ENCODE measurements at places on chromosomes 7 and 10.

- no peak for DNase-seq
Observed at GRCh38 chr10:100374200-100374655, 27.2 kb downstream of the SCD start.

DNA sequence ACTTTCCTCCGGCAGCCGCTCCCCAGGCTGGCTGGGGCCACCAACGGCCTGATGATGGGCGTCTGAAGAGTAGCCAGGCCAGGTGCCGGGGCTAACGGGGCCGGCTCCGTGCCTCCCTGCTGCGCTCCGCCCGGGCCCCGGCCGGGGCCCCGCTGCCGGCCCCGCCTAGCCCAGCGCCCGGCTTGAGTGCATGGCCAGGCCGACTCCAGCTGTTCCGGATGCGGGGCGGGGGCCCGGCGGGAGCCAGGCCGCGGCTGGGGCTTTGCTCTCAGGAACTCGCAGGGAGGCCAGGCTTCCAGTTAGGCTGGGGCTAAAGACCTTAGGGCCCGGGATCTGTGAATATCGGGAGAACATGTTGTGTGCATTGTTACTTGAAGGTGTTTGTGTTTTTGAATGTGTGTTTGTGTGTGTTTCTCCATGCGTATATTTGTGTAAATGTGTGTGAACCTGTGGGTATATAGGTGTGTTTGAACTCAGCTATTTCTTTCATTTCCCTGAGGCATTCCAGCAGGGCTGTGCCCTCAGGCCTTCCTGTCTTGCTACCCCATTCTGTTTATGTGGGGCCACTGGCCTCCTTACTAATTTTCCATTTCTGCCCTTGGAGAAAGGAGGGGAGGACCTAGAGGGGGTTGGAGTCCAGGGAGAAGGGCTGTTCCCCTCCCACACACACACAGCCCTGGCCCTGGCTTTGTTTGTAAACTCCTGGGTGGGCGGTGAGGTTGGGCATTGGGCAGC is 1.1 kb upstream of the LBX1 start:
- DNase-seq = no peak

DNA sequence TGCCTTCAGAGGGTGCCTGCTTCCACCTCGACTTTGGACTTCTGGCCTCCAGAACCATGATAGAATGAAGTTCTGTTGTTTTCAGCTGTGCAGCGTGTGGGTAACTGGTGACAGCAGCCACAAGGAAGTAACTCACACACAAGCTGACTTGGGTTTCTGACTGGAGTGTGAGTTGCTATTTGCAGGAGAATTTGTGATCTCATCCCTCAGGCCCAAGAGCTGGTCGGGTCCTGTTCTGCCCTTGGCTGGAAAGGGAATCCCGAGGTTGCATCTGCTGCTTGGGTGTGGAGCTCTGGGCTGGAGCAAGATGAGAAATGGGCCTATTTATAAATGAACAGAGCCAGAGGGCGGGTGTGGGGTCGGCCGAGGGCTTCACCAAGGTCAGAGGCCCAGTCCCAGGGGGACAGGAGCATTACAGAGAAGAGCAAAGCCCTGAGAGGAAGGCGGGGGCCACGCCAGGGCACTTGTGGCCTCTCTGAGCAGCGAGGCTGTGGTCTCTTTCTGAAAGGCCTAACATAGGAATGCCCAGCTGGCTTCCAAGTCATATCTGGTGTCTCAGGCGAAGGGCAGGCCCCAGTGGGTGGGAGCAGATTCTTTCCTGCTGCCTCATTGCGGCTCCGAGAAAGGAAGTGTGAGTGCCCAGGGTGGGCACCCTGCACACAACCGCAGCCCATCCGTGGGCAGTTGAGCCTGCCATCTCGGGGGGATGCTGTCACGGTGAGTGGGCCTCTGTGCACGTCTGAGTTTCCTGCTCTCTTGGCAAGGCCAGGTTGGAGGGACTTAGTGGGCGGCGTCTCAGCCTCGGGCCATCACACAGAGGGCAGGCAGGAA is 26.5 kb upstream of the C10orf71 start:
- DNase-seq = peak; percentile 24

- DNase-seq = peak; percentile 94
Observed at GRCh38 chr10:42367532-42368230, 270.7 kb downstream of the ZNF33B start.

DNA sequence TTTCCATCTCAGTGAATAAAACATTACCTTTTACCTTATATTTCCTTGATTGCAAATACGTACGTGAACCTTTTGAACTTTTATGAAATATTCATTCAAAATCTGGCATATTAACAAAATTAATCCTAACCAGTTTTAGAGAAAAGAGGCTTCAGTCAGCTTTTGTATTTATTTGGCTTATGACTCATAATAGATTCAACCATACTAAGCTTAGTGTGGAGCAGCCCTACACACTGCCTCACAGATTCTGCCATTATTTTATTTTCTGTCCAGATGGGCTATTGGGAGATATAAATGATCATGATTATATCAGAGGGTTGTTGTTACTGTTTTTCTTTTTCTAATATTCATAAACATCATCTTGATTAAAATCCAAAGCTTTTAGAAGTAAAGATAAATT is 325.5 kb downstream of the GPR37 start:
- DNase-seq = no peak

GRCh38 chr7:74032624-74033371 is 4.8 kb downstream of the ELN start:
- no peak for DNase-seq

GRCh38 chr7:155380976-155381851 is 76.7 kb upstream of the EN2 start:
- DNase-seq = no peak

DNA sequence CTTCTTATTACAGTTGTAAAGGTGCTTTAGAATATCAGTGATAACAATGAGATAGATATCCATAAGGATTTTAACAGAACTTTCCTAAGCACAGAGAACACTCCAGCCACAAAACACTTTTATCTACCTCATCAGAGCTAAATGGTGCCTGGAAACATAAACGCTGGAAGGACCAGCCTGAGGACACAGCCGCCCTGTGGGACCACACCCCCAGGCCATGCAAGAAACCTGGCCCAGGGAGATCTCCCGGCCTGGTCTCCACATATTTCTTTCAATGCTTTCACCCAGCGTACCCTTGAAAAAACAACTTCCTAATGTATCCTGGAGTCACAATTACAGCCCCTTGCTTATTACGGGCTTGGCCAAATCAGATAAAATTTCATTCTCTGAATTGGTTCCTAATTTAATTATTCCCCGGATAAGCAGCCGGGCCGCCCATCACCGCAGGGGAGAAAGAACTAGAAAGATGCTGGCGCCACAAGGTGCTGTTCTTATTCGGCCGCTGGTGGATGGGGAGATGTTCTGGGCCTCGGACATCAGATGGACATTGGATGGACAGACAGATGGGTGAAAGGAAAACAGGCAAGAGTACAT is 11.8 kb downstream of the CHST15 start:
- no peak for DNase-seq

GRCh38 chr10:33257439-33258080 is 76.9 kb downstream of the NRP1 start:
- DNase-seq = no peak

GRCh38 chr10:132255489-132256344 is 52.0 kb downstream of the STK32C start:
- no peak for DNase-seq

- no peak for DNase-seq
Observed at GRCh38 chr7:122602800-122603199, 96.1 kb downstream of the RNF133 start.

DNA sequence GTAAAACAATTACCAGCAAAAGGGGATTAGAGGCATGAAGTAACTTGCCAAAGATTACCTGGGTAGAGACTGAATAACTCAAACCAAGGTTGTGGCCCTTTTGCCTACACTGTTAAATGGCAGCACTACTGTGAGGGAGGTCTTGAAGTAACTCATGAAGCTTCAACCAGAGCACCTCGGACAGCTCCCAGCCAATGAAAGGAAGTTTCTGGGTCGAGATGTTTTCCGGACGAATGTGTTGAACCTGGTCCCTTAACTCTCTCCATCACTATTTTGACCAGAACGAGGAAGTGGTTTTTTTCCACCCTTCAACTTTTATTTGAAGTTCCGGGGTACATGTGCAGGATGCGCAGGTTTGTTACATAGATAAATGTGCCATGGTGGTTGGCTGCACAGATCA is 133.6 kb upstream of the PRKCQ start:
- peak; percentile 19 for DNase-seq

GRCh38 chr7:90717296-90718060 is 121.4 kb downstream of the CDK14 start:
- peak; percentile 62 for DNase-seq

GRCh38 chr7:117458977-117459583 is 20.7 kb upstream of the CFTR start:
- peak; percentile 38 for DNase-seq

DNA sequence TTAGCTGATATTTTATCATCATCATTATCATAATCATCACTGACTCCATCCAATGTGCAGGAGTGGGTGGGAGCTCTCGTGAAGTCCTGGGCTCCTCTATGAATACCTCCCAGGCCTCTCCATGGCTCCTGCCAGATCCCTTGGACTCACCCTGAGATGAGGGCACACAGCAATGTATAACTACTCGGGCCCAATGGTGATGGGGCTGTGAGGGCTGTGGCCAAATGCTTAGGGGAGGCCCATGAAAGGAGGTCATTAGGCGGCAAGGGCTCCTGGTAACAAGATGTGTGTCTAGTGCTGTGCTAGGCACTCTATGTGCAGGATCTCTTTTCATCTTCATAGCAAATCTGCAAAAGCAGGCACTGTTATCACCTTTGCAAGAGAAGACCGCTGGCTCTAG is 270.9 kb downstream of the GLRX3 start:
- no peak for DNase-seq

DNA sequence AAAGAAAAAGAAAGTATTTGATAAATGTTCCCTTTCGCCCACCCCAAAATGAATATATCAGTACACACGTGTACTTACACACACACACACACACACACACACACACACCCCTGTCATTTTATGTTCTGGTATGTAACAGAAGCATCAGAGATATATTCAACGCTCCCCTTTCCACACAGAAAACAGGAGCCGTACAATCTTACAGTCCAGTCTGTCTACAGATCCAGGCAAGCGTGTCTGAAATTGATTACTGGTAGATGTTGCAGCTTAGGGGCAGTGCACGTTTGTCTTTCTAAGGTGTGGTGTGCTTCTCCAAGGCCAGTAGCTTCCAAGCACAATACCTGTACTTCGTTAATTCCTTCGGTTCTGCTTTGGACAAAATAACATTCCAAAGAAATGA is 143.7 kb upstream of the RNF32 start:
- DNase-seq = no peak

DNA sequence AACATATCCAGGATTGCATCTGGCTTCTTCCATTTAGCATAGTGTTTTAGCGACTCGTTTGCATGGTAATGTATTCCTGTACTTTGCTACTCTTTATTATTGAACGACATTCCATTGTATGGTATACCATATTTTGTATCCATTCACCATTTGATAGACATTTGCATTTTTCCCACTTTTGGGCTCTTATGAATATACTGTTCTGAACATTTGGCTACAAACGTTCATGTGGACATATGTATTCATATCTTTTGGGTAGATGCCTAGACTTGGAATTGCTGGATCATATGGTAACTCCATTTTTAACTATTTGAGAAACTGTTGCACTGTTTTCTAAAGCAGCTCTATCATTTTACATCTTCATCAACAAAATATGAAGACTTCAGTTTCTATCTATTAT is 383.7 kb upstream of the AKR1E2 start:
- no peak for DNase-seq

- no peak for DNase-seq
Observed at GRCh38 chr10:86715836-86716235, 40.6 kb upstream of the BMPR1A start.

GRCh38 chr7:118289476-118289875 is 65.0 kb downstream of the ANKRD7 start:
- no peak for DNase-seq

- no peak for DNase-seq
Observed at GRCh38 chr7:1062296-1063294, 18.2 kb downstream of the GPR146 start.

DNA sequence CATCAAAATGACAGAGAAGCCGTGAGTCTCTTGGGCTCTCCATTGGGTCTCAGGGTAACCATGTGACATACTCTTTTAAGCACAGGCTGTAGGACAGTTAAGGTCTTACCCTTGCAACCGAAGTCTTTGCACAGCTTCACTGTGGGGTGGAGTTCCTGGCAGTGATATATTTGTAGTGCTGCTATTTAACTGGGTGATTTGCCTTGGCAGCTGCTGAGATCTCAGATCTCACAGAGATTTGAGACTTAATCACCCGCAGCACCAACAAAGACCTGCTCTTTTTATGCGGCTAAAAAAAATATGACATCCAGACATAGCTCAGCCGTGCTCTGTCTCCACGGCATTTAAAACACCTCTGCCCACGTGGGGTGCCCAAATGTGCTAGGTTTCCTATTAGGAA is 63.4 kb upstream of the NPTX2 start:
- DNase-seq = no peak

DNA sequence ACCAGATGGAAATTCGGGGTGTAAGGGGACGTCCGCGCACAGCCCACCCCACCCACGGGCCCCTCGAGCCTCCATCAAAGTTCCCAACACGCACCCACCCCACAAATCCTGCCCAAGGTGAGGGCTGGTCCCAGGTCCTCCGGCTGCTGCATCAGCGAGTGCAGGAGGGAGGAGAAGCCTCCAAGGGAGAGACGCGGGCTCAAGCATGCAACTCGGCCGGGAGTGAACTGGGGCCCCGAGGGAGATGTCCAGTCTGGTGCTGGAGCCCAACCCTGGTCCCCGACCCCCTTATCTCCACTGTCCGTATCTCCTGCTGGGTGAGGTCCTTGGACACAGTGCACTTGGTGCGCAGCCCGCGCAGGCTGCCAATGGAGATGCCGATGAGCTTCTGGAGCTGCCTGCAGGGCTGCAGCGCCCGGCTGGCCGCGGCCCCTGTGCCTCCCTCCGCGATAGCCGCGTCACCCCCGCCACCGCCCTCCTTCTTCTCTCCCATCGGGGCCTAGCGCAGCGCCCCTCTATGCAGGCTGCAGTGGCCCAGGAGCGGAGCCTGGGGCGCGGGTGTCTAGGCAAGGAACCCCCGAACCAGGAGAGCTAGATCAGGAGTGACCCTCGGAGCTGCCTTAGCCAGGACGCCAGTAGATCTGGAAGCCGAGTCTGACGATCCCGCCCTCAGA is 489.2 kb downstream of the ZNF33B start:
- DNase-seq = peak; percentile 8

DNA sequence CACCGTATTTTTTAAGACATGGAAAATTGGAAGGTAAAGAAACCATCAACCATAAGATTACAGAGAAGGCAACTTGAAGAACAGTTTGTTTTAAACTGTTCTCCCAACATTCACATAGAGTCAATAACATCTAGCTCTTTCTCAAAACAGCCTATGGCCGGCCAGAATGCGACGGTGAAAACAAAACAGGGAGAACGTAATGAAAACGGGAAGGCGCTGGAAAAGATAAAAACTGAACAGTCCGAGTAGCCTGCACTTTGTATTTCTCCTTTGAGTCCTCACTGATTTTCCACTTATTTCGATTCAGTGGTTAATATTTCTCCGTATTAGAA is 637 bp downstream of the MICU1 start:
- DNase-seq = peak; percentile 32

- DNase-seq = peak; percentile 8
Observed at GRCh38 chr10:43255634-43256431, 11.0 kb downstream of the RASGEF1A start.

- DNase-seq = peak; percentile 82
Observed at GRCh38 chr7:39683216-39683845, 60.0 kb downstream of the RALA start.

Measured in fibroblast of mammary gland (primary cell).